Activated B cell treated with CpG ODN at 0.5 μM for 24 hours (primary cell): ENCODE measurements at places on chromosomes 6 and 20.
A peak's percentile ranks its signal among the peaks of the same experiment; 100 is the strongest.

DNA sequence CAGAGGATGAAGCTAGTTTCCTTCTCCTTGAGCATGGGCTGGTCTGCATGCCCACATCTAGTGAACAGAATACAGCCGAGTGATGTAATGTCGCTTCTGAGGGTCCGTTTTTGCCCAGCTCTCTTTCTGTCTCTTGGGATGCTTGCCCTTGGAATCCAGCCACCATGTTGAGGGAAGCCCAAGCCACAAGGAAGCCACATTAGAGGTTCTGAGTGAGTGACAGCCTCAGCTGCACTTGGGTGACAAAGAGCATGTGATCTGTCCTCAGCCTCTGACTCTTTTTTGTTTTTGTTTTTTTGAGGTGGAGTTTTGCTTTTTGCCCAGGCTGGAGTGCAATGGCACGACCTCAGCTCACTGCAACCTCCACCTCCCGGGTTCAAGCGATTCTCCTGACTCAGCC is 100.6 kb upstream of the SALL4 start:
- no peak for DNase-seq

- DNase-seq, result no peak
Observed at GRCh38 chr6:39937686-39938333, 3.5 kb upstream of the MOCS1 start.

GRCh38 chr6:139582956-139583355 is 208.5 kb upstream of the CITED2 start:
- no peak for DNase-seq

- DNase-seq, result no peak
Observed at GRCh38 chr20:10059006-10059405, 24.2 kb downstream of the ANKEF1 start.

GRCh38 chr20:41631826-41632225 is 13.6 kb upstream of the CHD6 start:
- DNase-seq, result no peak

DNA sequence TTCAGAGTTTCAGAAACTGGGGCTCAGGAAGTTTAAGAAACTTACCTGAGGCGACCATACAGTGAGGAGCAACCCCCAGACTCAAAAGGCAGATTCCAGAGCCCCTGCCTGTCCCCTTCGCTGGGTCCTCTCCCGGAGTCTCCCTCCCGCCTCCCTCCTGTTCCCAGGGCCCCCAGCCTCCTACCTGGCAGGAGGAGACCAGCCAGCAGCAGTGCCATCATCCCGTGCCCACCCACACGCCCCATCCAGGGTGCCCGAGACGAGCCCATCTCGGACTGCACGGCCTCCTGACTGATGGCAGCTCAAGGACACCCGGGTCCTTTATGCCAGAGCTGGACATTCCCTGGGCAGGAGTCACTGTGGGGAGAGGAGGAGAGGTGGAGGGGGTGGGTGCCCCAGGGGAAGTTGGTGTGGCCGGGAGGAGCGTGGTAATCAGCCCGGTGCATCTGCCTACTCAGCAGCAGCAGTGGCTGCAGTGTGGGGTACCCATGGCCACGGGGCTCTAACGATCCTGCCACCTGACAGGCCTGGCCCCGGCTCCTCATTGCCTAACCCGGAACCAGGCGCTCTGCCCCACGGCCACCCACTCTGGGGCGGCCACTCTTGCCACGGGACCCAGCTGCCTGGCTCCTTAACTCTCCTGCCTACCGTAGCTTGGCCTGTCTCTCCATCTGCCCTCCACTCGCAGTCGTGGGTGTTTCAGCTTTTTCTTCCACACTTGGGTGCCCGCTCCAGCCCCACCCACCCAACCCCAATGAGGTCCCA is at the start of gene CDSN:
Gene CDSN, minus strand, starts transcription at position 296 of the 765 bp plus-strand sequence. Its CDS starts 27 bp downstream, at position 269.
- no peak for DNase-seq

DNA sequence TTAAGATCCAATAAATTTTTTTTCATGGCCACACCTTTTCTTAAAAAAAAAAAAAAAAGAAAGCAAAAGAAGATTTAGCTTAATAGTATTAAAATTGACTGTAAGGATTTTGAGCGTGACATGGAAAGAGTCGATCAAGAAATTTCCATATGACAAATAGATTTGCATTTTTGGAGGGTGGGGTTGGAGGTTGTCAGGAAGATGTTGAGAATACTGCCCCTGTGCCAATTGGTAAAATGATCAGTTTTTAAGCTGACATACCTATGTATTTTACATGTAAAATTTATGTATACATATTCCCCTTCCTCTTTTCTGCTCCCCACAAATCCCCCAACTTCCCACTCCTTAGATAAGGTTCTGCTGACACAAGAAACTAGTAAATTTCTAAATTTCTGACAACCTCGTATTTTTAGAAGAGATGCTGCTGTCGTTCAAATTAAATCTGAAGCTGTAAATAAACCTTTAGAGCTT is 520.9 kb downstream of the CD83 start:
- no peak for DNase-seq

- DNase-seq, result no peak
Observed at GRCh38 chr6:47353871-47354270, 44.2 kb upstream of the TNFRSF21 start.

GRCh38 chr6:74939151-74939708 is 266.6 kb downstream of the COL12A1 start:
- no peak for DNase-seq

DNA sequence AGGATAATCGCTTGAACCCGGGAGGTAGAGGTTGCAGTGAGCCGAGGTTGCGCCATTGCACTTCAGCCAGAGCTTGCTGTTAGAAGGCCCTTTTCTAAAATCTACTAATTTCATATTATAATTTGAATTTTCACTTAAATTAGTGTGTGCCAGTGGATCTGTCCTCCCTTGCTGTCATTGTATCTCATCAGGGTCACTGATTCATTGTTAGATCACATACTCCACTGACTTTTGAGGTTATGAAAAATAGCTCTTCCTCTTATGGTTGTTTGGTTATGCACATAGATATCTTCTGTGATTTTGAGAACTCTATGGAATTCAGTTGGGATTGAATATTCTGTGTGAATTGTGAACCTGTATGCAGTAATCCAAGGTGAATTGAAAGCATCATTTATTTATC is 53.1 kb upstream of the TULP4 start:
- DNase-seq, result no peak

- no peak for DNase-seq
Observed at GRCh38 chr6:144901412-144901811, 616.3 kb downstream of the UTRN start.

GRCh38 chr6:138107078-138107751 is at the start of gene PERP:
TSS of gene PERP (minus strand) at chr6:138107419. CDS start at chr6:138107340, 79 bp downstream.
- DNase-seq, result peak; percentile 56

GRCh38 chr6:2134554-2134953 is 110.9 kb downstream of the GMDS start:
- DNase-seq, result no peak

DNA sequence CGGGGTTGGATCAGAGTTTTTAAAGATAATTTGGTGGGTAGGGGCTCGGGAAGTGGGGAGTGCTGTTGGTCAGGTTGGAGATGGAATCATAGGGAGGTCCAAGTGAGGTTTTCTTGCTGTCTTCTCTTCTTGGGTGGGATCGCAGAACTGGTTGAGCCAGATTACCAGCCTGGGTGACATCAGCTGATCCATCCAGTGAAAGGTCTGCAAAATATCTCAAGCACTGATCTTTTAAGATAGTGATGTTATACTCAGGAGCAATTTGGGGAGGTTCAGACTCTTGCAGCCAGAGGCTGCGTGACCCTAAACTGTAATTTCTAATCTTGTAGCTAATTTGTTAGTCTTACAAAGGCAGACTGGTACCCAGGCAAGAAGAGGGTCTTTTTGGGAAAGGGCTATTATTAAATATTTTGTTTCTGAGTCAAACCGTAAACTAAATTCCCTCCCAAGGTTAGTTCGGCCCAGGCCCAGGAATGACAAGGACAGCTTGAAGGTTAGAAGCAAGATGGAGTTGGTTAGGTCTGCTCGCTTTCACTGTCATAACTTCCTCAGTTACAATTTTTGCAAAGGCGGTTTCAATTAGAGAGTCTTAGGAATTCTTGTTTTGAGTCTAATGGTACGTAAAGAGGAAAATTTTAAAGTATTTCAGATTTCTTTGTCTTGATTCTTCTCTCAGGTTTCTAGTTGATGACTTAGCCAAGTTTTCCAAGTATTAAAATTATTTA is 53.1 kb downstream of the SCAF8 start:
- no peak for DNase-seq

GRCh38 chr20:31693987-31694661 is 28.5 kb downstream of the BCL2L1 start:
- no peak for DNase-seq

- no peak for DNase-seq
Observed at GRCh38 chr20:36847710-36848040, 28.3 kb upstream of the TLDC2 start.

- DNase-seq, result no peak
Observed at GRCh38 chr20:56676001-56676400, 46.9 kb downstream of the TFAP2C start.
